AML-193 (cell line): ENCODE measurements at places on chromosomes 2 and 18.

DNA sequence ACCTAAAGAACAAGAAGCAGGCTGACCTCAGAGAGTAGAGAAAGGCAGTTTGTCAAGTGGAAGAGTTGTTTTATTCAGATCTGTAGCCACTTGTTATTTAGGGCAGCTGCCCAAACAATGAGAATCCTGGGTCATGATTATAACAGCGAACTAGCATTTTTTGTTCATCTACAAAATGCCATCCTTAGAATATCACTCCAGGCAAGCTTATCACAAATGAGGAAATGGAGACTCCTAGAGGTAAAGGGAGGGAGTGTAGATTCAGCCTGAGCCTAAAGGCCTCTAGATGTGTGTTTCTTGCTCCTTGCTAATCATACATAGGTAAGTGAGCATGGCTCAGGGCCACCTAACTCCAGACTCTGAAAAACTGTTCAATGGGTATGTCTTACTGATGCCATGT is 126.1 kb downstream of the HNMT start:
- peak; percentile 42 for DNase-seq

DNA sequence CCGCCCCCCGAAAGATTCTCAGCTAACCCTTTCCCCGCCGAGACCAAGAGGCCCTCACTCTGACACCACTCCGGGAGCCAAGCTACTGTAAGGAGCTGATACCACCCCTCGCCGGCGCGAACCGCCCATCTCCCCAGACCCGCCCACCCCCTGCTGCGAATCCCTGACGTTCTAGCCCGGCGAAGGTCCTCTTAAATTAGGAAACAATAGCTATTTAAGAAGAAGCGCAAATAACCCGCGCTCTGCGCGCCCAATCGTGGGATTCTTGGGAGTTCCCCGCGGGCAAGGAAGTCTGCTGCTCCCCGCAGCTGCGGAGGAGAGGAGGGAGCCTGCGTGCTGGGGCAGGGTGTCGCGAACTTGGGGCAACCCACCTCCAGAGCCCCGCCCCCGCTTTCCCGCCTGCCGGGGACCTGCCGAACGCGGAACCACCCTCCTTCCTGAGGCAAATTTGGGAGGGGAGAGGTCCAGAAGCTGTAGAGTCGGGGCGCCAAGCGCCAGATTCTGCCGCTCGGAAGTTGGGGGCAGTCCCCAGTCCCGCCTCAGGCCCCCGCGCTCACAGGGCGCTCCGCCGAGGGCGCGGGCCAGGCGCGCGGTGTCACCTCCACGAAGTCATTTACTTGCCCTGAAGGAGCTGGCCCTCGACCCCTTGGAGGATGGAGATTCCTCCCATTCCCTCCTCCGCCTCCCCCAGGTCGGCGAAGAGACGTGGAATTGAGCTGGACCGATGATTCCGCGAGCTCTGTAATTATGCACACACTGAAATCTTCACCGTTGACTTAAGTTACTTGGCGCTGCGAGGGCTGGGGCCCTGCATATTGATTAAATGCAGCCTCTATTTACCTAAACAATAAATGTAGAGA is 8.4 kb upstream of the SP9 start:
- DNase-seq, result peak; percentile 65

GRCh38 chr2:83221258-83221657 is 1237.8 kb downstream of the SUCLG1 start:
- no peak for DNase-seq

DNA sequence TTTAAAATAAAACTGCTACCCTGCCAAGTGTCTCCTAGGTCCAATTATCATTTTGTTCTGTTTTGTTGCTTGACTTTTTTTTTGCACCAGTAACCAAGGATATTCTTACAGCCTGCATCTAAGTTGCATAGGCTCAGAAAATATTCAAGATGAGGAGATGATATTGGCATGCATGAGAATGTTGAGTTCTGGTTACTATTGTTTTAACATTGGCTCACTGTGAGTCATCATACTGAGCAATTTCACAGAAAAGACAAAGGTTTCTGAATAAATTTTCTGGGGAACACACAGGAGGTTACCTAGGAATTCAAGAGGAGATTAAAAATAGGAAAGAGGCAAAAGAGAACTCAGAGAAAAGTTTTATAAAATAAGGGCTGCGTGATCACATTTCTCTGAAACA is 84.8 kb upstream of the POU3F3 start:
- DNase-seq, result no peak

- DNase-seq, result no peak
Observed at GRCh38 chr2:217331523-217332416, 471.9 kb upstream of the TNP1 start.
